Globus pallidus (tissue), 1 donor: ENCODE measurements at places on chromosomes 3 and 15.
A peak's percentile ranks its signal among the peaks of the same experiment; 100 is the strongest.

GRCh38 chr3:50341537-50341936, 901 bp upstream of the RASSF1 start:
- DNase-seq, result no peak

DNA sequence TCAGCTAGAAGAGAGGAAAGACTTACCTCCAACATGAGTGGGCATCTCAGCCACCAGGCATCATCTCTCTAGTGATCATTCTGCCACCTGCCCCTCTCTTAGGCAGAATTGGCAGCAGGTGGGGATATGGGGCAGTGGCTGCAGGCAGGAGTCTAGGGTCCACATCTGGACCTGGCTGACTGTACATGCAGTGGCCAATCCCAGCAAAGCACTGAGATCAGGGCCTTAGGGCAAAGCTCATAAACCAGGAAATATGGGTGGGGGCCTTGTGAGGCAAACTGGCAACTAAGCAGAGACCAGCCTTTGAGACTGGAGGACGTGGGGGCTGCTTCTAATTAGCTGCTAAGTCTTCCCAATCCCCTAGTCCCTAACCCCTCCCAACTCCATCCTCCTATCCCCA, 12.9 kb downstream of the POMGNT2 start:
- no peak for DNase-seq

GRCh38 chr3:71584394-71585011, 975 bp upstream of the FOXP1 start:
- DNase-seq, result peak; percentile 74

- DNase-seq, result no peak
Measured at GRCh38 chr15:44882499-44882968, 74.0 kb upstream of the TERB2 start.

DNA sequence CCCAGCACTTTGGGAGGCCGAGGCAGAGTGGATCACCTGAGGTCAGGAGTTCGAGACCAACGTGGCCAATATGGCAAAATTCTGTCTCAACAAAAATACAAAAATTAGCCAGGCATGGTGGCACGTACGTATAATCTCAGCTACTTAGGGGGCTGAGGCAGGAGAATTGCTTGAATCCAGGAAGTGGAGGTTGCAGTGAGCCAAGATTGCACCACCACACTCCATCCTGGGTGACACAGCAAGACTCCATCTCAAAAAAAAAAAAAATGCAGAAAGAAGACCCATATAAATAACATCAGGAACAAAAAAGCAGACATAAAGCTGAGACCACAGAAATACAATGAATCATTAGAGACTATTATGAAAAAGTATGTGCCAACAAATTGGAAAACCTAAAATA, 235.2 kb upstream of the VEPH1 start:
- no peak for DNase-seq

DNA sequence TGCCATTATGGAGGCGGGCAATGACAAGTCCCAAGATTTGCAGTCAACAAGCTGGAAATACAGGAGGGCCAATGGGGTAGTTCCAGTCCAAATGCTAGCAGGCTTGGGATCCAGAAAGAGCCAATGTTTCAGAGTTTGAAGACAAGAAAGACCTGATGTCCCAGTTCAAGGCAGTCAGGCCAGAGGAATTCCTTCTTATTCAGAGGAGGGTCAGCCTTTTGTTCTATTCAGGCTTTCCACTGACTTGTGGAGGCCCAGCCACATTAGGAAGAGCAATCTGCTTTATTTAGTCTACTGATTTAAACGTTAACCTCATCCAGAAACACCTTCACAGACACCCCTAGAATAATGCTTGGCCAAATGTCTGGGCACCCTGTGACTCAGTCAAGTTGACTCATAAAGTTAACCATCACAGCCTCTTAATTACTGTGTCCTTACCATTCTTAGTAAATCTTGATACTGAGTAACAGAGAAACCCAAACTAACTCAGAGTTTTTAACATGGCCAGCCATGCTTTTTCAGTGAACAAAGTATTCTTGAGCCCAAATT, 50.9 kb upstream of the NPHP3 start:
- no peak for DNase-seq

- peak; percentile 95 for DNase-seq
Measured at GRCh38 chr3:195892105-195893043, 16.0 kb downstream of the TNK2 start.

DNA sequence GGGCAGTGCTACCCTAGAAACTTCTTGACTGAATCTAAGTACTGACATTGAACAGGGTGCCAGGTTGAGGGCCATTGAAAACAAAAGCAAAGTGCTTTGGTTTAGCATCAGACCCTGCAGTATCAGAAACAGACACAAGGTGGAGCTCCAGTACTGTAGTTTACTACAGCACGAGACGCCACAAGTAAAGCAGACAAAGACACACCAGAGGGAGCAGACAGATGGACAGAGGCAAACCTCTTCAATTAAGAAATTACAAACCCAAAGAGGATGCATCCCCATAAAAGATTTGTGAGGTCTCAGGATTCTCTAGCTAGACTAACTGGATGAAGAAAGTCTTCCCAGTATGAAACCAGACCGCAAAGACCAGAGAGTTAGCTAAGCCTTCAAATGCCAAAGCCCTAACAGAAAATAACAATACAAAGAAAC, 16.6 kb downstream of the TOP2B start:
- DNase-seq, result peak; percentile 75

DNA sequence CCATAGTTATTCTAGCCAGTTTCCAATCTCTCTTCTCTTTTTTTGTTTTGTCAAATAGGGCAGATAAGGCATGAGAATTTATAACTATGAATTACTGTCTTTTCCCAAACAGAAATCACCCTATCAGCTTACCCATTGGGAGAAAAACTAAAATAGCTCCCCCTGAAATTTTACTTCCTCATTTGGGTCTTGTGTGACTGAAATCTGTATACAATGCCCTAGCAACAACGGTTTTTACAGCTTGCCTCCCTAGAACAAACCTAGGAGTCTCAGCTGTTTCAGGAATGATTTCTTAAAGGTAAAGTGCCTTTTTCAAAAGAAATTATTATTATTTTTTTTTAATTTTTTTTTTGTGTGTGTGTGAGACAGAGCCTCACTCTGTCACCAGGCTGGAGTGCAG, 56.8 kb downstream of the CD86 start:
- DNase-seq, result no peak

- peak; percentile 79 for DNase-seq
Measured at GRCh38 chr3:10015461-10015904, 10.8 kb upstream of the FANCD2 start.

DNA sequence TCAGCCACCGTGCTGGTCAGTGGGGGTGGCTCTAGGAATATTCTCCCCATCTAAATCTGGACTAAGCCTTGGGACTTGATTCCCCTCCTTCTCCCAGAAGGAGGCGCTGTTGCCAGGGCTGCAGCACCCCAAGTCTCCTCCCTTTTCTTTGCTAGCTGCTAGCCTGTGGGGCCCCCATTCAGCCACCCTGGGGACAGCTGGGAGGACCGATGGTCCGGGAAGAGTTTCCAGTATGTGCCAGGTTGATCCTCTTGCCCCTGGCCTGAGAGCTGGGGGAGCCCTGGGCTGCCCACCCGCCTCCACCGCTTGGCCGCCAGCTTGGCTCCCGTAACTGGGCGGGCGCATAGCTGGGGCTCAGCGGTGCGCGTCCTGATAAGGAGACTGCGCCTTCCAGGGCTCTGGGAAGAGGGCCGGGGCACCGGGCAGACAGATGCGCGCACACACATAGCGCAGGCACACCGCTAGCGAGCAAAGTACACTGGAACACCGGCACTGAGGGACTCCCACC, 4.2 kb downstream of the SMAD6 start:
- no peak for DNase-seq

DNA sequence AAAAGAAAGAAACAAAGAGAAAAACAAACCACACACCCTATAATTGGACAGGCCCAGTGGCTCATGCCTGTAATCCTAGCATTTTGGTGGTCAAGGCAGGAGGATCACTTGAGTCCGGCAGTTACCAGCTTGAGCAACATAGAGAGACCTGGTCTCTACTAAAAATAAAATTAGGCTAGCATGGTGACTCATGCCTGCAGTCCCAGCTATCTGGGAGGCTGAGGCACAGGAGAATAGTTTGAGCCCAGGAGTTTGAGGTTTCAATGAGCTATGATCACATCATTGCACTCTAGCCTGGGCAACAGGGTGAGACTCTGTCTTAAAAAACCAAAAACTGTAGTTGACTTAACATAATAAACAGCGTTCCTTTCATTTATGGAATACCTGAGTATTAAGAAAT, 72.3 kb upstream of the ST3GAL6 start:
- no peak for DNase-seq

GRCh38 chr15:63057468-63058345, 15.2 kb downstream of the TPM1 start:
- no peak for DNase-seq

DNA sequence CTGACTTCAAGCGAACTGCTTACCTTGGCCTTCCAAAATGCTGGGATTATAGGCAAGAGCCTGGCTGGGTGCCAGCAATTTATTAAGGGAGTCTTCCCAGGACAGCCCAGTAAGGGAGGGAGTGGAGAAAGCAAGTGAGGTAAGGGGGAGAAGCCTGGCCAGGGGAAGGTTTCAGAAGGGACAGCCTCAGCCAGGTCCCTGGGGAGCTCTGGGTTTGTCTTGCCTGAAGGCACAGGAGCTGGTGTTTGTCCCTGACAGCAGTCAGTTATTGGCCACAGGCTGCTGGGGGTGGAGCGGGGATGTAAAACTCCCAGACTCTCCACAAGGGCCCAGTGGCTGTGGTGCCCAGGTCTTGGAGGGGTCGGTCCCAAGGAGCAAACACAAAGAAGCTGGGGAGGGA, 33.0 kb upstream of the CDCP1 start:
- no peak for DNase-seq

DNA sequence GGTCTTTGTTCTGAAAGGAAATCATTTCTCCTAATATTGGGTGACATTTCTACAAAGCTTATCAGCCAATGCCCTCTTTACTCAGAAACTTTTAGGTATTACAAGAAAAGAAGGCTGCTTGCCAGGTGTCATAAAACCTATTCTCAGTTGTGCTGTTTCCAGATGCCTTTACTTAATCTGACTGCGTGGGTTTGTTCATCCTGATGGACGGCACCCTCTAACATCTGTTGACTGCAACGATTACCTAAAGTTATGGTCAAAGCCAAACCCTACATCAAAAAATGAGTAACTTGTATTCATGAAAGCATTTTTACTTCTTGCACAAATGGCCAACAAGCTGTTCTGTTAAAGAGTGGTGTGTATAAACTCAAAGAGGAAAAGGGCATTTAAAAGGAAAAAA, 207.7 kb upstream of the PDZRN3 start:
- DNase-seq, result no peak

DNA sequence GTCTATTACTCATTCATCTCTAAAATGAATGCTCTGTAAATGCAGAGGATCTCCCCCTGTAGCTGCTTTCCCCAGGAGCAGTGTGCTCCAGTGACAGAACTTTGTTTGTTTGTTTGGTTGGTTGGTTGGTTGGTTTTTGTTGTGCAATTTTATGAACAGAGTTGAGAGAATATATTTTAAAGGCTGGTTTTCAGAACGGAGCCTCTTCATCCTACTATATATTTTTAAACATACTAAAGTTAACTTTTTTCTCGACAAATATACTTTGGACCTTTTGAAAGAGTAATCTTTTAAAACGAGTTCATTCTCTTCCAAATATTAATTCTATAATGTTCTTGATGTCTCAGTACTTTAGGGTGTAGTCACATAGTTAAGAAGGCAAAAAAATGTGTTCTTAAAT, 20.2 kb downstream of the RYR3 start:
- no peak for DNase-seq

- no peak for DNase-seq
Measured at GRCh38 chr3:135691240-135691639, 274.3 kb upstream of the PPP2R3A start.

DNA sequence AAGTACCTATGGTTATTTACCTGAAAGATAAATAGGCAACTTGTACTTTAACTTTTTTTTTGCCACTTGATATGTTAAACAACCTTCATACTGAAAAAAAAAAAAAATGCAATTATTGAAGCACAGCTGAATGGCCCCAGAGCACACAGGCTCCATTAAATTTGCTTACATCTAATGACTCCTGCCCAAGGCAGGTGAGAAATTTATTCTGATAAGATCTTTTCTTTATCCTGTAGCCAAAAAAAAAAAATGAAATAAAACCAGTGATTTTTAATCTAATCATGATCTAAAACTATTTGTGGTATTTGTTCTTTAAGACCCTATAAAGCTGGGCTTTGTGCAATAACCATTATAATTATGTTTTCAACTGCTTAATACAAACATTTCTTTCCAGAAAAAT, 115.7 kb downstream of the DPH6 start:
- no peak for DNase-seq

DNA sequence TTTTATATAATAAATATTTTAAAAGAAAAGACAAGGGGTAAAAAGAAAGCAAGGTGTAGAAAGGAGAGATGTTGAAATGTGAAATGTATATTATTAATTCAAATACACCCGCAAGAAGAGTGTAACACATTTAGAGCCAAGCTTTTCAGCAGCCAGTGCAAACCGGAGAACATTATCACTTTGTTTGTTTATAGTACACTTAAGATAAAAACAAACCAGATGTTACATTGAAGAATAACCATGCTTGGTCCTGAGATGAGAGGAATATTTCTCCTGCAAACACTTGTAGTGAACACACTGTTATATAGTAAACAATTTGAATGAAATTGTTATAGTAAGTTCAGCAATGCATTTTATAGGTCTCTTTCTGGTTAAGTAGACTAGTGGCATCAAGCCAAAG, 1441.5 kb downstream of the OTOL1 start:
- no peak for DNase-seq

- DNase-seq, result no peak
Measured at GRCh38 chr3:99620077-99620767, 18.2 kb upstream of the COL8A1 start.

DNA sequence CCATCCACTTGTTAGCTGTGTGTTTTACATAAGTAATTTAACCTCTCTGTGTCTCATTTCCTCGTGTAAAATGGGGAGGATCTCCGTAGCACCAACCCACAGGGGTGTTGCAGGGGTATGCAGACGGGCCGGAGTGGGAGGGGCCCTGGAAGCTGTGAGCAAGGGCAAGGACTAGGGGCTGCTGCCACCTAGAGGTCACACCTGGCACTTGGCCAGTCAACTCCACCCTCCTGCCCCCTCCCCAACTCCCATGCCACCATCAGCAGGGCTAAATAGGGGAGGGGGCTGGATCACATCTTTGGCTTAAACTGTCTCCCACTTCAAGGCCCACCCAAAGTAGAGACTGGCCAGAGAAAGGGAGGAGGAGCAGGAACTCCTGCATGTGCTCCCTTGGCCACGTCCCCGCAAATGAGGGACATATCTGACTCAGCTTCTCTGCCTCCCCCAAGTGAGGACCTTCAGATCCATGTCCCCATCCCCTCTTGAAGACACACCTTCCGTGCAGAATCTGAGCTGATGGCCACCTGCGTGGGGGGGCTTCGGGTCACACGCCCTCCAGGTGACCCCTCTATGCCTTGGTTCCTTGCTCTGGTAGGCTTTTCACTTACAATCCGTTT, 2.6 kb downstream of the CCDC9B start:
- peak; percentile 53 for DNase-seq

DNA sequence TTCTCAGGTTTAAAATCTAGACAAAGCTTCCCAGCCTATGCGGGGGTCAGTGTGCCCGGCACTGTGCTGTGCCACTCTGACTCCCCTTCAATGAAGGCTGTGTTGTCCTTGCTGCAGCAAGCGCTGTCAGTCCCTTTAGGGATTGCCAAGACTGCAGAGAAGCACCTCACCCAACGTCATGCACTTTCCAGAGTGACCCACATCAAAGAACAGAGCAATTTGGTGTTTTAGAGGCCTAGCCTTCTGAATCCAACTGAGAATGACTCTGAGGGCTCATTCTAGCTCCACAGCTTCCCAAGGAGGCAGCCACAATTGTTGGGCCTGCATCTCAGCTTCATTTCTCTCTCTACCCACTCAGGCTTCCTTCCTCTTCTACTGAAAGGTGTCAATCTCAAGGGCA, 26.4 kb downstream of the SLC9A9 start:
- no peak for DNase-seq
